Central memory CD8-positive, alpha-beta T cell (primary cell): ENCODE measurements at places on chromosomes 4 and X.
A peak's percentile ranks its signal among the peaks of the same experiment; 100 is the strongest.

DNA sequence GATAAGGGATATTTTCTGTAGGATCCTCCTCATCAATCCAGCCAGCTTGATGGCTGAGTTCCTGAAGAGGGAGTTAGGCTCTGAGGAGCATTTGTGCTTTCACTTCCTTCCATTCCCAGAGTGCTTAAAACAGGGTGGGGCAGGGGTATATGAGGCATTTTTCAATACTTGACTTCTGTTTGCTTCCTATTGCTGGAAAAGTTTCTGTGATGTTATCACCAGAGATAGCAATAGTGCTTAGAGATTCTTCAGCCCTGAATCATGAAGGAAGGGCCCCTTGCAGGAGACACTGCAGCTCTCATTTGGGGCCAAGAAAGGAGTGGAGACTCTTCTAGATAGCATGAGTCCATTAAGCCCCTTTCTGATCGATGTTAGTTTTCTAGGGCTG is 166.7 kb upstream of the RPS6KA3 start:
- no peak overlapping the region for H3K27ac ChIP-seq
- no peak for DNase-seq
- no peaks in the 10 kb centered on the region for H3K27me3 ChIP-seq
- no peaks in the 10 kb centered on the region for H3K36me3 ChIP-seq
- peaks cover 16% of the 10 kb centered on the region for H3K4me1 ChIP-seq
- no peak overlapping the region for H3K4me3 ChIP-seq

DNA sequence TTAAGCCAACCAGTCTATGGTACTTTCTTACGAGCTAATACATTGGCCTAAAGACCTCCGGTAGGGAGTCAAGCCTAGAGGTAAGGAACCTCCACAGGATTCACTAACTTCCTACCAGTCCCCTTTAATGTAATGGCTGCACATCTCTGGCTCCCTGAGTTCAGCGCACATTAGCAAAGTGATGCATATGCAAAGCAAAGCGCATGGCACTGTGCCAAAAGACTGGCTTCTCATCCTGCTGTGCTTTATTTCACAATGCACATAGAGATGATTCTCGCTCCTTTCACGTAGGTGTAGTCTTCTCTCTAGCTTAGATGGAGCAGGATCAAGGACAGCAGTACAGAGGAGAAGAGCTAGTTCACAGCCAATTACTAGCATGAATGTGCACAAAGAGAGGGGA is 14.6 kb upstream of the CLTRN start:
- H3K4me3 ChIP-seq, result no peak overlapping the region
- peaks cover 1% of the 10 kb centered on the region for H3K36me3 ChIP-seq
- peaks cover 6% of the 10 kb centered on the region for H3K4me1 ChIP-seq
- H3K27ac ChIP-seq, result no peak overlapping the region

GRCh38 chr4:101191302-101192098 is 155.8 kb downstream of the PPP3CA start:
- peaks cover 28% of the 10 kb centered on the region for H3K4me1 ChIP-seq
- no peak for DNase-seq
- peak overlapping the region; percentile 11 for H3K27ac ChIP-seq
- H3K36me3 ChIP-seq, result peaks cover 6% of the 10 kb centered on the region
- H3K4me3 ChIP-seq, result no peak overlapping the region

DNA sequence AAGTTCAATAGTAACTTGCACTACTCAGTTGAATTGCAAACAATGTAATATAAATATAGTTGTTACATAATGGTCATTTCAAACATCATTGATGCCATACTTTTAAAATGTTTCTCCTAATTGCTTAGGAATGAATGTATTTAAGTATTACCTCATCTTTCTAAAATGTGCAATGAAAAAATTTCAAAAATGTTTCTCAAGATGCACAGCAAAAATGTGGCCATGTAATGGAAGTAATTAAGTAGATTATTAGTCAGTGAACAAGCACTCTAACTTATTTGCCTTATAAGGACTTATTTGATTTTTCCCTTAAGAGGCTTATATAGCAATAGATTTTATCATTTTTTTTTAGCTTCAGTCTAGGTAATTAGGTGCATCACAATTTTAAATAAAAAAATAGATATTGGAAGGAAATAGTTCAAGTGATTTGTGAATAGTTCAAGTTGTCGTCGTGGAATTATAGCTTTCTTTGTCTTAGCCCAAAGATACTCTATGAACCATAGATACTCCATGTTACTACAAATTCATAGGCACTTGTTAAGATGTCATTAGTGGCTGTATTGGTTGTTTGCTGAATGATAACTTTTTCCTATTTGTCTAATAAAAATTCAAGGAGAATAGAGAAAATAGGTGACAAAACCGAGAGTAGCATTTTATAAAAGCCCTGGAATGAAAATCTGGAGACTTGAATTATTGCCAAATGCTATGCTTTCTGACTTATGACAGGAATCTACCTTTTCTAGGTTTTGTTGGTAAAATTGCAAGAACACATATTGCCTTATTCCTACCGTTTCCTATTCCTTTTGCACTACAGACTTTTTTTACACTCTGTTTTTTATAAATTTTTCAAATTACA is 118.5 kb downstream of the TLL1 start:
- no peak overlapping the region for H3K4me3 ChIP-seq
- no peak overlapping the region for H3K27ac ChIP-seq
- no peak for DNase-seq
- no peaks in the 10 kb centered on the region for H3K27me3 ChIP-seq

GRCh38 chr4:147689067-147689466 is 5.1 kb upstream of the PRMT9 start:
- peaks cover 4% of the 10 kb centered on the region for H3K4me1 ChIP-seq
- H3K27ac ChIP-seq, result no peak overlapping the region
- no peak for DNase-seq
- peaks cover 4% of the 10 kb centered on the region for H3K36me3 ChIP-seq

DNA sequence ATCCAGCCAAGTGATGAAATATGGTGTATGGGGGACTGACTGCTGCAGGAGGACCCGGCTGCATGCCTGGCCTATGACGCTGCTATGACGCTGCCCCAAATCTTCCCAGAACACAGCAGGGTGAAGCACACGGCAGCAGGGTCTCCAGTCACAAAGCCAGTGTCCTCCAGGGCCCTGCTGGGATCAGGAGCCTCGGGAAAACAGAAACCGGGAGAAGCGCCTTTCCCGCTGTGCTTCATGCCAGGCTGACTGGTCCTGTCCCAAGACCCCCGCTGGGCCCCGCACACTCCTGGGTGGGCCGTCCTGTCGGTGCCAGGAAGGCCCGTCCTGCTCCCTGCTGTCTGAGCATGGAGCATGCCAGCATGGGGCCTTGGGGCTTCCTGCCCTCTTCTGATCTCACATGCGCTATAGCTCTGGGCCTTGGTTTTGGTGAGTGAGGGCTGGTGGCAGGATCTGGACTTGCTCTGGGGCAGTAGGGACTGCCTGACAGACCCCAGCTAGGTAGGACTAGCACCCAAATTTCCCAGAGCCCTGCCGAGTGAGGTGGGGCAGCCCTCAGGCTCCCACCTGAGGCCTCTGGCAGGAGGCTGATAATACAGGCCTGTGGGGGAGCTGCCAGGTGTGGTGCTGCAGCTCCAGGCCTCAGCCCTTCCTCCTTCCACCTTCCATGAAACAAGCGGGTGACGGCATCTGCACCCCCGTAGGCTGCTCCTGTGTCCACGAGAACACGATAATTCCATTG is 64.0 kb downstream of the ACOX3 start:
- no peak overlapping the region for H3K27ac ChIP-seq
- DNase-seq, result no peak
- H3K4me1 ChIP-seq, result no peaks in the 10 kb centered on the region
- H3K36me3 ChIP-seq, result peaks cover 2% of the 10 kb centered on the region

DNA sequence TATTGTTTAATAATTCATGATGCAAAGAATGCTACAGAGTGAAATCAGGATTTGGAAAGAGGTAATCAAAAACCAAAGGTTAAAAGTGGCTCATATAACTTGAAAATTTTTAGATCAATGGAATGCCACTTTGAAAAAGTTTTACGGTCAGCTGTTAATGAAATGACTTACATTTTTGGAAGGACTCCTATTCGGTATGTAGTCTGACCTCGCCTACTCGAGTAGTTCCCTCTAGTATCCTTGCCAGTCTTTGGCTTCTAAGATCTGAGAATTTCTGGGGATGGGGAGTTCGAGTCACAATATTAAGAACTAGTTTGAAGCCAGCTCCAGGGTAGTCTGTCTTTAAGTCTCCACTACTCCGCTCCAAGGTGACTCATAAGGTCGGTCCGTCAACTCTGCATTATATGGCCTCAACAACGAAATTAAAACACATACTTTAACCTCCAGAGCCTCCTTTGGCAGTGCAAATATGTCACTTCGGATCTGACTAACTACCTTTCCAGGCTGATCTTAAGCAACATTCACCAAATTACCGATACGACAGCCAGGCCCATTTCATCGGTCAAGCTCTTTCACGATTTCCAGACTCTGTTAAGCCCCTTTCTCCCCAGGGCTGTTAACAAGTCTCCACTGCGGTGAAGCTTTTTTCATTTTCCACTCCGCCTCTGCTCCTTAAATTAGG is 733 bp upstream of the NAA15 start:
- H3K36me3 ChIP-seq, result peaks cover 15% of the 10 kb centered on the region
- H3K27me3 ChIP-seq, result no peaks in the 10 kb centered on the region
- DNase-seq, result no peak

DNA sequence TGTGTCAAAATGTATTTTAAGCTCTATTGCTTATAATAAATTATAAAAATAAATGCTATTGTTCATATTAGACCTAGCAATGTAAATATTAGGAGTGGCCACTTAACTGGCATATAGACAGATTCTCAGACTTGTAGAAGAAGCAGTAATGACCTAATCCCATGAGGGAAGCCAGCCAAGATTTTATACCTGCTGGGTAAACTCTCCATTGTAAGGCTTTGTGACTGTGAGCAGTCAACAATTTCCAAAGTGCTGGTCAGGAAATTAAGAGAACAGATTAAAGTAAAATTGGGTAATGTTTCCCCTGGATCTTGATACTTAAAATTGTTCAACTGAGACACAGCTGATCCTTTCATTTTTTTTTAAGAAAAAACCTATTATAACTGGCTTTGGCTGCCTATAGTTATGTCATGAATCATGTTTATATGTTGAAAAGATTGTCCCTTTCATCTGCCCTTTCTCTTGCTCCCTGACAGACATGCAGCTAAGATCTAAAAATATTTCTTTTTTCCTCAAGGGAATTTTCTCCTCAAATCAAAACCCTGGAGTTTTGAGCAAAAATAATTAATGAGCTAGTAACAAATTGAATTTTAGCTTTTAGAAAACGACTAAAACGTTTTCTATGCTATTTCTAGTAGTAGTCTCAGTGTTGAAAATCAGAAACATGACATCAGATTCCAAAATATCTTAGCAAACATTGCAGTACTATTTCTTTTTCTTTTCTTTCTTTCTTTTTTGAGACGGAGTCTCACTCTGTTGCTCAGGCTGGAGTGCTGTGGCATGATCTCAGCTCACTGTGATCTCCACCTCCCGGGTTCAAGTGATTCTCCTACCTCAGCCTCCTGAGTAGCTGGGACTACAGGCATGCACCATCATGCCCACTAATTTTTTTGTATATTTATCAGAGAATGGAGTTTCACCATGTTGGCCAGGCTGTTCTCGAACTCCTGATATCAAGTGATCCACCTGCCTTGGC is 77.9 kb downstream of the ADGRL3 start:
- H3K4me3 ChIP-seq, result no peak overlapping the region
- no peak for DNase-seq
- H3K4me1 ChIP-seq, result no peaks in the 10 kb centered on the region

DNA sequence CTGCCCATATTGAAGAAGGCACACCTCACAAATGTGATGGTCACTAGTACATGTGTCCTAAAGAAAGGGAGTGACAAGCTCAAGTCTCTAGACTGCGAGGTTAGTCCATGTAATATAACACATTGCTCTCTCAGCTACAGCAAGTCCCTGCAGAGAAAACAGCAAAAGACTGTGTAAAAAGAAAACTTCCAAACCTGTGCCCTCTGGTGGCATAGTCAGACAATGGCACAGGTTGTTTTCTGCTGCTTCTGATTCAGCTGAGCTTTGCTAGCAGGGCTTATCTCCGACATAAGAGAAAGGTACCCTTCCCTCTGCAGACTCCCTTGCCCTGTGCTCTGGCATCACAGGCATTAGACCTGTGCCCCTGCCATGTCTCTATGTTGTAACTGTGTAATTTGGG is 1.4 kb upstream of the SERPINA7 start:
- H3K4me3 ChIP-seq, result no peak overlapping the region
- H3K4me1 ChIP-seq, result no peaks in the 10 kb centered on the region
- H3K36me3 ChIP-seq, result no peaks in the 10 kb centered on the region
- no peak overlapping the region for H3K27ac ChIP-seq
- H3K27me3 ChIP-seq, result no peaks in the 10 kb centered on the region

DNA sequence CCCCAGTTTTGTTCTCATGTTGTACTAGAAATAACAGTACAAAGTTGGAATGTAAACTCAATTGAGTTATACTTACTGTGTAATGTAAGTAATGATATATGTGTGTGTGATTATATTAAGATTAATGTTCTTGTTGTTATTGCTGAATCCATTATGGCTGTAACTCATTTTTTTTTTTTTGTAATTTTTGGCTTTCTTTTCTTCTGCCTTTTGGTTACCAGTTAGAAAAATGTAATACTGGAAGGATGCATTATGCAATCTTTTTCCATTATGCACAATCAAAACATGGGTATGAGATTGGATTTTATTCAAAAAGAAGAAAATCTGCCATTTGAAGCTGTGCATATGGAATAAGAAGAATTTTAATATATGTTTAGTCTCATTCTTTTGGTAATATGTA is 34.0 kb downstream of the BANK1 start:
- no peak for DNase-seq
- no peak overlapping the region for H3K4me3 ChIP-seq
- H3K27me3 ChIP-seq, result peaks cover 13% of the 10 kb centered on the region
- no peaks in the 10 kb centered on the region for H3K36me3 ChIP-seq
- no peak overlapping the region for H3K27ac ChIP-seq

- DNase-seq, result no peak
- H3K36me3 ChIP-seq, result peaks cover 17% of the 10 kb centered on the region
- peaks cover 68% of the 10 kb centered on the region for H3K4me1 ChIP-seq
- peak overlapping the region; percentile 87 for H3K4me3 ChIP-seq
- H3K27me3 ChIP-seq, result no peaks in the 10 kb centered on the region
- H3K27ac ChIP-seq, result peak overlapping the region; percentile 95
These were observed 557 bp upstream of the USP38 start for GRCh38 chr4:143184217-143184502.

- no peaks in the 10 kb centered on the region for H3K4me1 ChIP-seq
- H3K27me3 ChIP-seq, result no peaks in the 10 kb centered on the region
- H3K36me3 ChIP-seq, result no peaks in the 10 kb centered on the region
- no peak overlapping the region for H3K27ac ChIP-seq
These were observed 374.8 kb upstream of the ANXA10 start for GRCh38 chr4:167717495-167717894.
